ENCODE measurements at places on chromosomes 4 and X.

- DNase-seq = no peak
Measured at GRCh38 chr4:4270529-4270928, 19.4 kb downstream of the LYAR start.

DNA sequence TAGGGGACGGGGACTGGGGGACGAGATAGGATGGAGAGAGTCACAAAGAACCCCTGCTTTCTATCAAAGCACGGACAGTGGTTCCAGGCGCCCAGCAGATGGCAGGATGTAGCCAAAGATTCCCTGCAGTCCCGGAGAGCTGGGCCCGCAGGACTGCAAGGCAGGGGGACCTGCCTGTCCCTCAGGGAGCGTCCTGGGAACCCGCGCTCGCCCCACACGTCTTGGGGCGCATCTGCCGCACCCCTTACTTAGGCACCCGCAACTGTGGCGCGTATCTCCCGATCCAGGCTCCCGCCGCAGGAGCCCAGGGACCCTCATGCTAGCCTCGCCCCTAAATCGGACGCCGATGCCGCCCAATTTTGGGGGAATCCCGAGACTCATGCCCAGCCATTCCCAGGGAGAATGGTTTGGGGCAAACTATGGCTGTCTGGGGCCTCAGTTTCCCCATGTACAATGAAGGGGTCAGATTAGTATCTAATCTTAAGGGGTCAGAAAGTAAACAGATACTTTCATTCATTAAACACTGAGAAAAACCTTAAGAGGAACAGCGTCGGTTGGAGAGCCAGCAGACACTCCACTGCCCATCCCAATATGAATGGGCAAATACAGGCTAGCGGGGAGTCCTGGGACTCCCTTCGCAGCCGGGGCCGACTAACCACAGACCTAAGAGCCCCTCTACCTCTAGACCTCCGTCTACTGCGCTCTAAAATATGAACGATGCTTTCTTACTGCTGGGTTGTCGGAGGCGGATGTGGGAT, 581 bp upstream of the STK32B start:
- DNase-seq = peak; percentile 87

GRCh38 chr4:100170986-100171385, 19.3 kb downstream of the DDIT4L start:
- DNase-seq = no peak

- peak; percentile 75 for DNase-seq
Measured at GRCh38 chr4:55396308-55397125, 760 bp downstream of the TMEM165 start.

GRCh38 chr4:141763374-141763773, 127.0 kb downstream of the IL15 start:
- no peak for DNase-seq

DNA sequence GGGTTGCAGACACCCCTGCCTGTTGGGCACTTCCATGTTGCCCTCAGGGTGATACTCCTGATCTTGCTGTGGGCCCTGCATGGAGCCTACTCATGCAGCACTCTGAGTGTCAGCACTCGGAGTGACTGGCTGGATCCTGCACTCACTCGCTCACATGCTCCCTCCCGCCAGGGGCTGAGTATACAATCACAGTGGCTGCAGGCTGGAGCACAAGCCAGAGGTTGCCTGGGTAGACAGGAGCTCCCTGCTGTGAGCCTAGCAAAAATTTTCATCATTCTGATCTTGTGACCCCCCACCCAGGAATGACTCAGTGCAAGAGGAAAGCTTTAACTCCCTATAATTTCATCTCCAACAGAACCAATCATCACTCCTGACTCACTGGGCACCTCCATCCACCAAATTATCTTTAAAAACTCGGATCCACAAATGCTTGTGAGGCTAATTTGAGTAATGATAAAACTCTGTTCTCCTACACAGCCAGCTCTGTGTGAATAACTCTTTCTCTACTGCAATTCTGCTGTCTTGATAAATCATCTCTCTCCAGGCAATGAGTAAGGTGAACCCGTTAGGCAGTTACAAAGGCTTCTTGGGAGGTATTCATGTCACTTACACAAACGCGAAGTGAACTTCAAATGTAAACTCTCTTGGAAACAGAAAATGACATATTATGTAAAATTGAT, 1180.8 kb upstream of the PABPC4L start:
- peak; percentile 29 for DNase-seq

DNA sequence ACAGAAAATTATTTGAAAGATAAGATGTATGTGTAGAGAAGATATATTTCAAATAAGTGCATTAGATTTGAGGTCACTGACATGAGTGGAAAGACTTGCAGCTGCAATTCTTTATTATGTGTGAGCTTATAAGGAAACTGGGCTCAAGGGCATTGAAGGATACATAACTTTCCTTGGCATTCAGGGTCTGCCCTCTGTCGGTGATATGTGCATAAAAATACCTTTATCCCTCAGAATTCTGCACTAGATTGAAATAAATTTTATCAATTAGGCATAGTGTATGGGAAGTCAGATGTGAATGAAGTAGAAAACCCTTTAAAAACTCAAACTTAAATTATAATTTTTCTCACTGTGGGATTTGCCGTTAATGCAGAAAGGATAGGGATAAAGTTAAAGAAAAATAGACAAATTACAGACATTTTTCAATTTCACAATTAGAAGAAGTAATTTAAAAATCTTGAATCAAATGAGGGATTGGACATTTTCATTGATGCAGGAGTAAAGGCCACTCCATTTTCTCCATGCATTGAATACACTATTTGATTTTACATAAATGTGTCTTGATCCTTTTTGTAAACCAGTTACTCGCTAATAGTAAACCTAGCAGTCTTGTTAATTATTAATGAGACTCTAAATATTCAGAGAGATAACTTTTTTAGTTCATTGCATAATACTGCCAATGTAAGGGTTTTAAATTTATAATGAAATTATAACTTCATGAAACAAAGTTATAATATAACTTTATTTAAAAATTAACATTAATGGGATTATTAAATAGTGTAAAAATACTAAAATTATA, 21.0 kb upstream of the ETNPPL start:
- peak; percentile 17 for DNase-seq

DNA sequence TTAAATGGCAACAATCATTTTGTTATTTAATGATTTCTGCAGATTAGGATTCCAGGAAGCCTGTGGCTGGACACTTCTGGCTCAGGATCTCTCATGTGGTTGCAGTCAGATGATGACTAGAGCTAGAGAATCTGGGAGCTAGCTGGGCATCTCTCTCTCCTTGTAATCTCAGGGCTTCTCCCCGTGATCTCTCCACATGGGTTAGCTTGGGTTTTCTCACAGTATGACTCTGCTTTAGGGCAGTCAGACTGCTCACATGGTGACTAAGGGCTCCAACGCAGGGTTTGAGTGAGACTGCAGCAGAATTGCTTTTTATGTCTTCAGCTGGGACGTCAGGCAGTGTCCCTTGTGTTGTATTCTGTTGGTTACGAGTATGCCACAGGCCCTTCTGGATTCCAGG, 361.4 kb downstream of the CBLL2 start:
- peak; percentile 84 for DNase-seq

DNA sequence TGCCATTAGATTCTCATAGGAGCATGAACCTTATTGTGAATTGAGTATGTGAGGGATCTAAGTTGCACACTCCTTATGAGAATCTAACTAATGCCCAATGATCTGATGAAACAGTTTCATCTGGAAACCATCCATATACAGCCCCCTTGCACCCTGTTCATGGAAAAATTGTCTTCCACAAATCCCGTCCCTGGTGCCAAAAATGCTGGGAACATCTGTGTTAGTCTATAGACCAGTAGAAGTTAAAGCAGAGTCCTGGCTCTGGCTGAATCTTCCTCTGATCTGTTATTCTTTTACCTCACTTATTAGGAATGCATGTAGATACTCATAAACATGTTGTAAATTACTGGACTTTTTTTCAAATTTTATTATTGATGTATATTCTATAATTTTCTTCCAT, 29.2 kb downstream of the SULT1B1 start:
- DNase-seq = peak; percentile 54

DNA sequence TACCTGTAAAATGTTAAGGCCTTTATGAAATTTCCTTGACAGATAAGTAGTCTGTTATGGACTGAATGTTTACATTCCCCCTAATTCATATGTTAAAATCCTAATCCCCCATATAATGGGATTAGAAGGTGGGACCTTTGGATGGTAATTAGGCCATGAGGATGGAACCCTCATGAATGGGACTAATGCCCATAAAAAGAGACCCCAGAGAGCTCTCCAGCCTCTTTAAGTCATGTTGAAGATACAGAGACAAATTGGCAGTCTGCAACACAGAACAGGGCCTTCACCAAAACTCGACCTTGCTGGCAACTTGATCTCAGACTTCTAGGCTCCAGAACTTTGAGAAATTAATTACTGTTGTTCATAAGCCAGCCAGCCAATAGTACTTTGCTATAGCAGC, 1344.5 kb upstream of the PCDH7 start:
- no peak for DNase-seq

DNA sequence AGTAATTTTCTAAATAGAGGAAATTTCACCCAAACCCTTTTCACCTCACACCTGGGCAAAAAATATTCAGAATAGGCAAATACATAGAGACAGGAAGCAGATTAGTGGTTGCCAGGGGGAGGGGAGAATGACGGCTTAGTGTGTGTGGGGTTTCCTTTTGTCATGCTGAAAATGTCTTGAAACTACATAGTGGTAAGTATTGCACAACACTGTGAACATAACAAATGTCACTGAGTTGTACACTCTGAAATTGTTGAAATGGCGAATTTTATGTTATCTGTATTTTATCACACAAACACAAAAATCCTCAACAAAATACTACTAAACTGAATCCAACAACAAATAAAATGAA, 60.7 kb upstream of the PLAC1 start:
- peak; percentile 27 for DNase-seq

DNA sequence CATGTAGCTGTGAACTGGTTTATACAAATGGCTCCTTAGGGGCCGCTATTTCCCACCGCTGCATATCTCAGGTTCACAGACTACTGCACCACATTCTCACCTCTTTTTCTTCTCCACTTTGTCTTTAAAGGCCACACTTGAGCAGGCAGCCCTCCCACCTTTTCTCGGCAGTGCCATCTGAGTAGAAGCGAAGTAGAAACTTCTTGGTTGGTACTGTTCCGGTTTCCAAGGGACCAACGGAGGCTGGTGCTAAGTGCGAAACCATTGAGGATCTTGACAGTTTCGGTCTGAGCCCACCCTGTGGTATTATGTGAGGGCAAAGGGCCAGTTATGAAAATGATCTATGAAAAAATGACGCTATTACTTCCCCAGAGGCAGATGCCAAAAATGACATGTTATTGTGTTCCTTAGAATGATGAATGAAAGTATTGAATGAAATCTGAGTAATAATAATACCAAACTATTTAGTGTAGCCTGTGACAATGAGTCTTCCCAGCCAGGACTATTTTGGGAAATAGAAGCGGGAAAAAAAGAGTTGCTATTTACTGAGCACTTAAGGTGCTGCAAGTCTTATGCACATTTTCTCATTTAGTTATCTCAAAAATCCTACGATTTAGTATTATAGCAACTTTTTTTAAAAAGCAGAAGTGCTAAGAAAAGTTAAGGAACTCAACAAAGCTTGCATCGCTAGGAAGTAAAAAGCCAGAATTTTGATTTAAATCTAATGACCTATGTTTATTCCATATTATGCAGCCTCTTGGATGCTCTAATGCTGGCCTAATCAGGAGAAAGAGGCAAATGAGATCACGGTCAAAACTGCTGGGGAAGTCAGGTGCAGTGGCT, 29.6 kb upstream of the CHRNA9 start:
- no peak for DNase-seq

DNA sequence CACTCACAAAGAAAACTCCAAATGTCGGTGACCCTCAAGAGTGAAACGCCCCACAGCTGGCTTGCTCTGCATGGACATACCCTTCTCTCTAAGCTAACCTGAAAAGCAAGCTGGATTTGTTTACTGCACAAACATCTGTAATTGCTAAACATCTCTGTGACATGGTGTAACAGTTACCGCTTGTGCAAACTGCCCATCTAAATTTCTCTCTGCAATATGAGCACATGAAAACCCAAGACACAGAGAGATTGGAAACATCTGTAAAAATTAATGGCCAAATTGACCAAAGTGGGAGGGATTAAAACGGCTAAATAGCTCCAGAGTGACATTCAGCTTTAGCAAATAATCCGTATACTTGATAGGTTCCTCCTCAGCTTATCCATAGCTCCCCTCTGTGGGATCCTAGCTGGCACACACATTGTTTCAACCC, 155.0 kb upstream of the MAP3K15 start:
- peak; percentile 36 for DNase-seq

DNA sequence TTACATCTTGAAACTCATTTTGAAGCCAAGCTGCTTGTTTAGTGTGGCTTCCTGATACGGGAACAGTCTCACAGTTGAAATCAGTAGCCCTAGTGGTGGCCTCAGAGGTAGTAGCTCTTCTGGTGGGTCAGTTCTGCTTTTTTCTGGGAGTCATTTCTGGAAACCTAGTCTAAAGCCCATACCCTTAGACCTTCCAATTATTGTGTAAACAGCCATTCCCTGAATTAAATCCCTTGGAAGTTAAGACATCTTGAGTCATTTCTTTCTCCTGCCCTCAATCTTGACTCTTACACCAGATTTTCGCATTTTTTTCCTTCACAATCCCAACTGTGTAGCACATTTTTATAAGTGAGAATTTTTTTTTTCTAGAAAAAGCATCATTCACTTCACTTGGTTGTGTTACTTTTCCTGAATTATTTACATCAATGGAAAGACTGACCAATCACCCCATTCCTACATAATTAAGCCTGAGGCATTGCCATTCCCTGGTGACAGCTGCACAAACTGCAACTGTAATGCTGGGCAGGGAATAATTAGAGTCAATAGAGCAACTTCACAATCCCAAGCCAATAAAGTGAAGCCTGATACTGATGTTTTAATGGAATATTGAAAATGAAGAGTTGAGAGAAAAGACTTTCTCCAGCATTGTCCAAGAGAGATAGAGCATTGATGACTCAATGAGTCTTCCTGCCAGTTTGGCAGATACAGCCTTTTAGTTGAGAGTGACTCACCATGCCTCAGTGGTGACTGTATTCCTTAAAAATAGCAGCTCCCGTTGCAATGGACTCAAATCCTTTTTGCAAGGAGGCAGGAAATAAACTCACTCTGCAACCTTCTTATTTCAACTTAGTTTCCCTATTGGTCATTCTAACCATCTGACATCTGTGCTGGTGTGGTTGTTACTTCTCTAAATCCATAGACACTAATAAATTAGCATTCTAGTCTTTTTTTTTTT, 13.0 kb upstream of the SEPSECS start:
- DNase-seq = peak; percentile 98

DNA sequence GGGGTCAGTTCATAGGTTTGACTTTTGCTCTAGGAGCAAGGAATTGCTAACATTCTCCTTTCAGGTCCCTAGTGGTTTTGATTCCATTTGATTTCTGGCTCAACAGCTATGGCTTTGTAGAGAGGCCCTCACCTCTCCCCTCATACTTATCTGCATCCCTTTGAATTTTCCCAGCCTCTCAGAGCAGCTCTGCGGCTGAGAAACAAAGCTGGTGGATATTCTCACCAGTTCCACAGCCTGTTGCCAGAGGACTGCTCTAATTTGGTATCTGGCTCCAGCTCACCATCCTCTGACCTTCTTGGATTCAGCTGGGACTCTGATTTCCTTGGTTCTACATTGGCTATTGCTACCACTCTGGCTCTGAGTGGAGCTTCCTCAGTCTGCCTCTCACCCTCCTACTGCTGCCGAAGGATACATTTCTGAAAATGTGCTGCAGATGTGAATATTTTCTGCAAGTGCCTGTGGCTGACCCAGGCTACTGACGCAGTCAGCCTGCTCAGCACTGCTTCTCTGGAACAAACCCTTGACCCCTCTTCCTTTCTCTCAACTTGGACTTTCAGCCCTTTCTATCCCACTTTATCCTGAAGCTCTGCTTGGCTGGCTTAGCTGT, 110.9 kb upstream of the ENPEP start:
- DNase-seq = peak; percentile 27
